ENCODE measurements at places on chromosomes 12 and 14.

DNA sequence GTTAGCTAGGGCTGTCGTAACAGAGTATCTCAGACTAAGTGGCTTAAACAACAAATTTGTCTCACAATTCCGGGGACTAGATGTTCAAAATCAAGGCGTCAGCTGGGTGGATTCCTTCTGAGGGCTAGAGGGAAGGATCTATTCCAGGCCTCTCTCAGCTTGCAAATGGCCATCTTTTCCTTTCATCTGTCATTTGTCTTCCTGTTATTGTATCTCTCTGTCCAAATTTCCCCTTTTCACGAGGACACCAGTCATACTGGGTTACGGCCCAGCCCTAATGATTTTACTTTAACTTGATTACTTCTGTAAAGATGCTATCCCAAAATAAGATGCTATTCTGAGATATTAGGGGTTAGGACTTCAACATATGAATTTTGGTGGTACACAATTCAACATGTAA lies 119.0 kb upstream of the CPSF6 start:
- DNase-seq = no peak

DNA sequence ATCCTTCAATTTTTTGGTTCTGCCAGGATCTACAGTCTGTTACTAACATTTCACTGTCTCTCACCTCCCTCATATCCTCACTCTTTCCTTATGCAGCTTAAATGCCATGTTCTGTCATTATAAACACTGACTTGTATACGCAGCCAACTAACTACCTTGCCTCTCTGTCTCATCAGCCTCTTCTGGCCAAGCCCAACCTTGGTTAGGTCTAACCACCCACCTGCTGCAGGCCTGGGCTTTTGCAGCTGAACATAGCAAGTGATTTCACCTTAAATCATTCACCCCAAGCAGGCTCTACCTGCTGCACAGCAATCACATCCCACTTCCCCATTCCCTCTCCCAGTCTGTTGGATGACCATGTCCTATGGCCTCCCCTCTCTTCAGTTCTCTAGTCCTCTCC lies 91.5 kb downstream of the GTF2A1 start:
- DNase-seq = no peak

- DNase-seq = no peak
Measured at GRCh38 chr12:18861287-18861858, 123.5 kb downstream of the CAPZA3 start.

- no peak for DNase-seq
Measured at GRCh38 chr14:54225457-54226060, 171.2 kb upstream of the CDKN3 start.

- no peak for DNase-seq
Measured at GRCh38 chr14:24915958-24916595, 133.9 kb downstream of the STXBP6 start.
